ENCODE measurements at places on chromosomes 2 and 18. TPM values are rescaled to one million over a fixed set of nuclear protein-coding genes. Genes with fewer than 3 reads are reported as not detected.

Gene COL4A3
- total RNA-seq, result 4.7 TPM

DNA sequence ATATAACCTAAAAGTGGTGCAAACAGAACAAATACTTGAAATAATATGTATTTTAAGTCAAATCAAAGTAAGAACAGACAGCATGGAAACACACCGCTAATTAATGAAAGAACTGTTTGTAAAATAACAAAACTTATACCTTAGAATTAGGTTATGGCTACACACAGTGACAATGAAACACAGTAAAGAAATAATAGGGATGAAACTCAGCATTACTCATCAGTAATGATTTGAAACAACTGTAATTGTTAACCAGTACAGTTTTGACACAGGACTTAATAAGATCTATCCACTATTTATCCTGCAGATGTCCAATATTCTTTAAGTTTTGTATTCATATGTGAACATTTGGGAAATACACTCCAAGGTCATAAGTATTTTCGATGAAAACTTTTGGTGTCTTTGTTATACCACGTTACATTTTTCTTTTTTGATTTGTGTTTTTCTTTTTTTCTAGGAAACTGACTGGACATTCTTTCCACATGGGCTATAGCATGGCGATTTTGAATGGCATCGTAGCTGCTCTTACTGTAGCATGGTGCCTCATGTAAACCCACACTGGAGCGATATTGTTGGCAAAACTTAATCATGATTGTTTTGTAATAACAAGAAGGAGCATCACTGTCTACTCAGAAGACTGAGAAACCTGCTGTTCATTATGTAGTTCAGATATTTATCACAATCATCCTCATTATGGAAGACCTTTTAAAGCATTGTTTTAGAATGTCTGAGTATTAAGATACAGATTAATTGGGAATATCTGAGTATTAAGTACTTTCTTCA is 41.1 kb downstream of the ARL6IP6 start:
- DNase-seq, result no peak

- no peak for DNase-seq
Measured at GRCh38 chr2:191291471-191291870, 46.3 kb downstream of the MYO1B start.

- no peak for DNase-seq
Measured at GRCh38 chr2:8636041-8636491, 45.8 kb upstream of the ID2 start.

DNA sequence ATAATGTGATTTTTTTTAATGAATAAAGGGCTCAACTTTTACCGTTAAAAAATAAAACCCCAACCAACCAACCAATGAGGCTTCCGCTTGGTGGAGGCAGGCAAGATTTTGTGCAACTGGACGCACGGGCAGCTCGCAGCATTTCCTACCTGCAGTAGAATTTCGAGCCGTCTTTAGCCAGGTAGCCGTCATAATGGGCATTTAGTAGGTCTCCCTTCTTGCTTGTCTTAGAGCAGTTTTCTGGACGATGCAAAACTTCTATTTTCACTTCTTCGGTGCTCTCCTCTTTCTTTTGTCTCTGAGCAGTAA is 316 bp downstream of the FKBP7 start:
- no peak for DNase-seq

DNA sequence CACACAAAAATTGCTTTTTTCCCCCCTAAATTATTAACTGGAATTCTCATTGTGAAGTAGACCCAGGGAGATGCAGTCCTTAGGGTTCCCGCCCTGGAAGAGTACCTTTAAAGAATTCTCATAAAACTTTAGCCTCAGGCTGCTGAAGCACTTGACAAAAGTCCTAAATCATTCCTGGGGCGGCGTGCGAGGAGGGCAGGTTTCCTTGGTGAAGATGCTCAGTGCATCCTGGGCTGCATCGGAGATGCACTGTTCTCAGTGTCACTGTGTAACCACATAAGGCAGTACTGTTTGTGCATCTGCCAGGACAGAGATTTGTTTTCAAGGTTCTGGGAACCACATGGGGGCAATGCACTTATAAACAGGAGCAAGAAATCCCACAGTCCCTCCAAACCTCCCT is 62.6 kb downstream of the ZNF236 start:
- DNase-seq, result no peak

Gene TLX2
- 0.72 TPM for total RNA-seq

All from Caco-2 (cell line).